ENCODE measurements at places on chromosomes 2 and 18.

DNA sequence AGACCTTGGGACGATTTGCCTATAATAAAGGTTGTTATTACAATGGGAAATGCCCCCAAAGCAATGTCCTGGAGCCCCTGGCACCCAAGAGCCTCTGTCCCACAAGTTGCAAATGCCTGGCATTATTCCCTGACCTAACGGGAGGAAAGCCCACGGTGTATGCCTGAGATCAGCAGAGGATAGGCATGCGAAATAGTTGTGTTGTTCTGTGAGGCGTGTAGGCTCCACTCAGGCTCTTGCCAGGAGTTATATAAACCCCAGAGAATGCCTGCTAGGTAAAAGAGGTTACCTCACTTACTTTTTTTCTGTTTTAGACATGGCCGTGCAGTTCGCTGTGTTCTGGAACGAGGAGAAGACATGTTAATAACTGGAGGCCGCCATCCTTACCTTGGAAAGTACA lies 52.1 kb downstream of the AOX1 start:
- DNase-seq = no peak

GRCh38 chr2:145108361-145108778 lies 588.5 kb upstream of the ZEB2 start:
- no peak for DNase-seq

DNA sequence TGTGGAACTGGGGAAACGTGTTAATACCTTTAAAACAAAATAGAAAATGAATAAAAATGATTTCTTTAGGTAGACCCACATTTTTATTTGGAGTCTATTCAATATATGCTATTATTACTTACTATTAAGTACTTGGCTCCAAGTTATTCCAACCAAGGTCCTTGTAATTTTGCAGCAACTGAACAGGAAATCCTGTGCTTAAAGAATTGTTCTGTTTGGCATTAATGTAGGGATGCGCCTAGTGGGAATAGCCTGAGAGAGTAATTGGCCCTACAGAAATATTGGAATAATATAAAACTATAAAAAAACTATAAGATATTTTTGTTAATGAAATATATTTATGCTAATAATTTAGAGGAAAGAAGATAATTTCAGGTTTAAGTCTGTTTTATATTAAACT lies 22.9 kb upstream of the ZSWIM2 start:
- DNase-seq = no peak

GRCh38 chr2:37679072-37679695 lies 7.7 kb upstream of the CDC42EP3 start:
- DNase-seq = no peak

DNA sequence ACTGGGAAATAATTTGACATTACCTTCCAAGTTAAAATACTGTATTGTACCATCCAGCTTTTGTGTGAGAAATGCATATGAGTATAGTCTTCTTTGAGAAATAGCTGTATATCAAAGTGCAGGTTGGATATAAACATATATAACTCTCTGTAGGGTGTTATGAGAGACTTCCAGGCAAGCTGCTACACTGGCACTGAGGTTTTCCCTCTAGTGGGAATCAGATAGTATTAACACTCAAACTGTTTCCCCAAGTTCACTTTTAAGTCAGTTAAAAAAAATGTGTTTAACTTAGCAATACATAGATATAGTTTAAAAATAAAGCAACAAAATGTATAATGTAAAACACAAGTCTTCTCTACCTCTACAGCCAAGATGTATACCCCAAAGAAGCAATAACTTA lies 368.4 kb upstream of the SLC8A1 start:
- DNase-seq = no peak

DNA sequence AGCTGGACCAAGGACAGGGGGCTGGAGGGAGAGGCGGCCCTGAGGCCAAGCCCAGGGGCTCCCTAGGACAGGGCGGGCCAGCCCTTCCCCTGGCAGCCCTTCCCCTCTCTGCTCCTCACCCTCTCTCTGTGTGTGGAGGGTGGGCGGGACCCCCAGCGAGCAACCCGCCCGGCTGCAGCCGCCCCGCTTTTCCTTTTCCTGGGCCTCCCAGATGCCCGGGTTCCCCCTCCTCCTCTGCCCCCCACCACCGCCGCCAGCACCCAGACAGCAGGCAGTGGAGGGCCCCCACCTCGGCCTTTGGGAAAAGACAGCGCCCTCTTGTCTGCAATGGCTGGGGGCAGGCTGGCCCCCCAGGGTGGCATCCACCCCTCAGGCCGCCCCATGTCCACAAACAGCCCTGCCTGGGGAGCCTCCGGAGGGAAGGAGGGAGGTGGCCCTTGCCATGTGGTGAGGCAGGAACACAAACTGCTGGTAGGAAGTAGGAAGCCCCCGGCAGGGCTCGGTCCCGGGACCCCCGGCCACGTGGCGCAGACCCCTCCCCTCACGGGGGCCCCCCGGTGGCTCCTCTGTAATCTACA lies 135.1 kb upstream of the CTDP1 start:
- DNase-seq = no peak

DNA sequence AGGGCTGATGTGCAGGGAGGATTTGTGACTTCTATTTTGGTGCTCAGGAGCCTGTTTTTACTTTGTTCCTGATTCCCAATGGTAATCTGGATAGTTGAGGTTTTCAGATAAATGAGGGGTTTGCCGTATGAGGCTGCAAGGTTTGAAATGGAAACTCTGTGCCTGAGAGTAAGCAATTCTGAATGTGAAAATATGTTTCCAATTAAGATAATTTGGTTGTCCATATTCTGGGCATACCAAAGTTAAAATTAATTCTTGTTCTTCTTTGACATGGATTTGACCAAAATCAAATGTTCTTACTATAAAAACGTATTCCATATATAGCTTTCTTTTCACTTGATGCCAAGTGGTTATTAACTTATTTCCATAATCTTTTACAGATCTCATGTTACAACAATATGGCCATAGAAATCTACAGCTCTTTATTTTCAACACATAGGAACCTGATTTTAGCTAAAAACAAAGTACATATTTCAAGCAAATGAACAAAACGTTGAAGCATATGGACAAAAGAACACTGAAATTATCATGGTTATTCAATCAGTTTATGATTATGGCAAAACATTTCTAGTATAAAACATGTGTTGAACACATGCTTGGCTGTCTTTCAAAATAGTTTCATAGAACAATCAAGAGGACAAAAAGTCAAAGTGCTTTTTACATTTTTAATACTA lies 63.4 kb upstream of the ARHGAP28 start:
- DNase-seq = no peak

- no peak for DNase-seq
Observed at GRCh38 chr2:96687266-96687665, 44.7 kb downstream of the FER1L5 start.

DNA sequence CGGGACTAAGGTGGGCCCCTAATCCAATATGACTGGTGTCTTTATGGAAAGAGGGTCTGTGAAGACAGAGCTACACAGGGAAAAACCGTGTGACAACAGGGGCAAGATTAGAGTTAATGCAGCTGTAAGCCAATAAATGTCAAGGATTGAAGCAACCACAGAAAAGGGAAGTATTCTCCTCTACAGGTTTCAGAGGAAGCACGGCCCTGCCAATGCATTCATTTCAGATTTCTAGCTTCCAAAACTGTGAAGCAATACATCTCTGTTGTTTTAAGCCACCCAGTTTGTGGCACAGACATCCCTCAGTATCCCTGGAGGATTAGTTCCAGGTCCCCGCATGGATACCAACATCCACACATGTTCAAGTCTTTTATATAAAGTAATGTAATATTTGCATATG lies 48.8 kb downstream of the SPP2 start:
- no peak for DNase-seq
